Iris pigment epithelial cell (primary cell): ENCODE measurements at places on chromosomes 3 and 15.

DNA sequence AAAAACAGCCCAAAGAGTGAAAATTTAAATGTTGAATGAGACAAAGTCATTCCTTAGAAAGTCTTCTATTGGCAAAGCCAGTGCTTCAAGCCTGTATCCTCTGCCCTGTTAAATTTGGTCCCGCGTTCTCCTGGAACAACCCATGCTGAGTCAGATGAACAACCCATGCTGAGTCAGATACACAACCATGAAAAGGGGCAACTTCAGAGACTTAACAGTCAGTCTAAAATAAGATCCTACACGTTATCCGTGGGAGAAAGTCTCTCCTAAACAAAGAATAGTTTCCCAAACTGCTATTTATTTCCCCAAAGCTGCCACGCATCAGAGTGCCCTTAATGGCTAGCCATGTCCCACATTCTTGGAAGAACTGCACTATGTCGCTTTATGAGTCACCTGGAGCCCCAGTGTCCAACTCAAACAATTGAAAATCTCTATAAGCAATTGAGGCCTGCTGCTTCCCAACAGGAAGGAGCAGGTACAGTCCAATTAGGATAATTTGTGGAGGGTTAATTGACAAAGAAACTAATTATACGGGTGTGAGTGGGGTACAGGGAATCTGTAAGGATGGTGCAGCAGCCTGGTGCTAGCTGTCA lies 66.1 kb downstream of the WHAMM start:
- no peak for DNase-seq

DNA sequence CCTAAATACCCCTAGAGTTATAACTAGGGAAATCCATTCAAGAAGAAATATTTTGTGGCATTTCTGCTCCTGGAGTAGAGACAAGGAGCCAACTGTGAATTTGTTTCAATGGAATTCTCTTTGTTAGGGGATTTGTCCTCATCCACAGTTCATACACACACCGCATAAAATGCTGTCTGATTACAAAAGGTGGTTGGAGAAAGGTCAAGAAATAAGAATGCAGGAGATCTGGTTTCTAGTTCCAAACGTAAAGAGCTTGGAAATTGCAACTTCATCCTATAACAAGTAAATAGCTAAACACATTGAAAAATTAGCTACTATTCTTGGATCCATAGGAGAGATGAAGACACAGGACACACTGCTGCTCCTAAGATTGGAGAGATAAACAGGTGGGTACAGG lies 66.3 kb upstream of the NEDD4 start:
- no peak for DNase-seq

- DNase-seq: peak; percentile 26
These were observed 6.6 kb upstream of the ADGRG7 start for GRCh38 chr3:100602506-100603444.

DNA sequence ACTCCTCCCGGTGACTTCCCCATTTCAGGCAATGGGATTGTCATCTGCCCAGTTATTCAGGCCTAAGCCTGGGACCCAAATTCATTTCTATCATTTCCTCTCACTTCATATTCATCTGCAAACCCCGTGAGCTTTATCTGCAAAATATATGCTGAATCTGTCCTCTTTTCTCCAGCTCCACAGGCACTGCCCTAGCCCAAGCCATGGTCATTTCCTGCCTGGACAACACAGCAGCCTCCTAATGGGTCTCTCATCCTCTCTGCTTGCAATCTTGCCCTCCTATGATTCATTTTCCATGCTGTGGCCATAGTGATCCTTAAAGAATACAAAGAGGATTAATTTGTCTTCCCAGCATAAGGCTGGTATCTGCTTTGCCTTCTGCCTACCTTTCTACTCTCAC lies 6.1 kb downstream of the RBP2 start:
- no peak for DNase-seq

GRCh38 chr15:29034151-29034550 lies 148.4 kb downstream of the APBA2 start:
- no peak for DNase-seq
